ENCODE measurements at places on chromosomes 3 and 15. TPM values are rescaled to one million over a fixed set of nuclear protein-coding genes. Genes with fewer than 3 reads are reported as not detected.
A peak's percentile ranks its signal among the peaks of the same experiment; 100 is the strongest.

DNA sequence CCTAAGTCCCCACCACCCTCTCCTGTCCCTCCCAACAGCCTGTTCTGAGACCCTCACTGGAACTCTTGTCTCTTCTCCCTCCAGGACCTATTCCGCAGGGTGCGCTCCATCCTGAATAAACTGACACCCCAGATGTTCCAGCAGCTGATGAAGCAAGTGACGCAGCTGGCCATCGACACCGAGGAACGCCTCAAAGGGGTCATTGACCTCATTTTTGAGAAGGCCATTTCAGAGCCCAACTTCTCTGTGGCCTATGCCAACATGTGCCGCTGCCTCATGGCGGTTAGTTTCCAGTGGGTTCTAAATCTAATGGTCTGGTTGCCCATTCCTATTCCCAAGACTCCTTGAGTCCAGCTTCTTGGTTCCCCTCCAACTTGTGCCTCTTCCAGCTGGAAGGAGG, 9.3 kb downstream of the EIF4G1 start:
- DNase-seq = no peak

GRCh38 chr3:143203848-143204247, 84.3 kb downstream of the CHST2 start:
- no peak for DNase-seq

DNA sequence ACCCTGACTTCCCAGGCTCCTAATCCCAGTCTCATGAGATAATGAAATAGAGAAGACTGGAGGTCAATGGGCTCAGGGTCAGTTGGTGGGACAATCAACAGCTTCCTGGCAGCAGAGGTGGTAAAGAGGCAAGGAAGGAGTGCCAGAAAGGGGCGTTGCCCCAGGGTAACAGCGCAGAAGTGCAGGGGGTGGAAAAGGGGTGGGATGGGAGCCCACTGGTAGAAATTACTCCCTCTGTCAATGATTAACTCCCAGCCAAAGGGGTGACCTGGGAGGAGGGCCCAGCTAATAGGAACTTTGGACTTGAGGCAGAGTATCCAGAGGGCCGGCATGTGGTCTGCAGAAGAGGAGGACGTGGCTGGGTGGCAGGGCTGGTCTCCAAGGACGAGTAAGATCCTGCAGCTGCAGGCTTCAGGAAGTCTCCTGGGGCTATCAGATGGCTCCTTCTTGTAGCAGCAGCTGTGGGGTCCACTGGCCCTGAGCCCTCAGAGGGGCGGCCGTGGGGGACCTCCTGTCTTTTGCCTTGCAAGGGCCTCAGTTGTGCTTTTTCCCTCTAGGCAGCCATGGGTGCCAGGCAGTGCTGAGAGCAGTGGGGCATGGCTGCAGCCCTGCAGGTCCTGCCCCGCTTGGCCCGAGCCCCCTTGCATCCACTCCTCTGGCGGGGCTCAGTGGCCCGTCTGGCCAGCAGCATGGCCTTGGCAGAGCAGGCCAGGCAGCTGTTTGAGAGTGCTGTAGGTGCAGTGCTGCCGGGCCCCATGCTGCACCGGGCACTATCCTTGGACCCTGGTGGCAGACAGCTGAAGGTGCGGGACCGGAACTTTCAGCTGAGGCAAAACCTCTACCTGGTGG, 2.3 kb downstream of the GLYCTK start:
- no peak for DNase-seq

DNA sequence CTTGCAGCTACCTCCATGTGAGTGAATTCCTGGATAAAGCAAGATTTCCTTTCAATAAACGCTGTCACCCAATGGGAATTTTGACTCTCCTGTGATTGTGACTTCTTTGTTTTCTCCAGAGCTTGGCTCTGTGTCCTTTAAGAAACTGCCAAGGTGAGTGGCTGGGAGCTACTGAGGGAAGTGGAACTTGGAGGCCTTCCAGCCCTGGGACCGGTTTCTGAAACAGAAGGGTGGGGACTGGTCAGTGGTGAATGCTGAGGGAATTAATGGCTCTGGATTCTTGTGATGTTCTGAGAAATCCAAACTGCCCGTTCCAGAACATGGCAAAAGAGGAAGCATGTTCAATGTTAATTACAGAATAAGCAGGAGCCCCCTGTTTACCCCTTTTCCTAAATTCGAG, 41.1 kb upstream of the MYZAP start:
- DNase-seq = no peak

- DNase-seq = no peak
Measured at GRCh38 chr3:107931326-107931725, 159.5 kb downstream of the CD47 start.

Gene AGTR1
- 7.1 TPM for total RNA-seq

DNA sequence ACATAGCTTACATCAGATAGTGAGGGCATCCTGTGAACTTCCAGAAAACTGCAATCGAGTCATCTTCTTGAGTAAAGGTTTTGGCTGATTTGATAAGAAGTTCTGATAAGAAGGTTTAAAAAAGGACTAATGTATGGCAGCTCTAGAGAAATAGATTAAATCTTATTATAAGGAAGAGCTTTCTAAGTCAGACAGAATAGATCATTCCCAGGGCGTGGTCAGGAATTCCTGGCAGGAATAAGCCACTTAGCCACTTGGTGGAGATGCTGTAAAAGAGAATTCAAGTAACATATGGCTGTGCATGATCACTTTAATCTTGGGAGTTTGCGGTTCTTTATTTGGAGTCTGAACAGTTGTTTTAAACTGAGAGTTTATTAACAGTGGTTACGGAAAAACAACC, 17.4 kb downstream of the PGBD4 start:
- no peak for DNase-seq

GRCh38 chr3:122758877-122759560, 34.6 kb downstream of the HSPBAP1 start:
- DNase-seq = no peak

DNA sequence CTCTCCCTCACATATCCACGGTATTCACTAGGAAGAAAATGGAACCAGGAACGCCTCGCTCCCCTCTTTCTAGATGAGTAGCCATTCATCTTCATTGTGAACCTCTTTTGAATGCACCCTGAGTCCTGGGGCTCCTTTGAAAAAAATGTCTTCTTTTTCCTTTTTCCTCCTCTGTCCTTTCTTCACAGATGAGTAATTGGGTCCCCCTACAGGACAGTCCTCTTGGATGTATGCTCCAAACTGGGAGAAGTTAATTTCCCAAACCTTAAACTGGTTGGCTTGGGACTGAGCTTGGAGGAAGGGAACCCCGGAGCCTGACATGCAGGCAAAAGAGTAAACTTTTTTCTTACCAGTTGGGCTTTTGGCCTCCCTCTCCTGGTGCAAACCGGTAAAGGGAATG, 108.8 kb downstream of the DPH6 start:
- no peak for DNase-seq

Gene ST3GAL6
- 19.8 TPM for total RNA-seq

DNA sequence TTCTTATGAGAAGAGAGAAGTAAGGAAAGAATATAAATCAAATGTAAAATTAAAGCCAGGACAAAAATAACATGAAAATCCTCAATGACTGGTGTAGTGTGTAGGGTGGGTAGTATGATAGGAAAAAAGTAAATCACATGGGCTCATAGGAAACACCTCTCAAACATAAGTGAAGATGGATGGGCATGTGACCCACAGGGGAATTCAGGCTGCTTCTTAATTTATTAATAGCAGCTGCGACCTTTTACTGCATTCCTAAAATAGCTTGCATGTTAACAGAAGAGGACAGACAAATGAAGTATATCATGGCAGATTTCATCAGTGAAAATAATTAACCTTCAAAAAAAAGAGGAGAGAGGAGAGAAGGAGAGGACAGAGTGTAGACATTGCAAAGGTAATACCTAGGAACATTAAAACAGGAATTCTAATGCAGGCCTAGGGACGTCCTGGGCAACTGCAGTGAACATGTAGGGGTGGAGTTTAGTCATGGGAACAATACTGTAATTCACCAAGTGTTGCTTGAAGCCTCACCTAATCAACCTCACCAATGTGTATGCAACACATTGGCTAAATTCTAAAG, 132.9 kb downstream of the KCNMB2 start:
- DNase-seq = no peak

Gene RTP3
- not detected for total RNA-seq

Gene ZBBX
- total RNA-seq = 8.9 TPM

Gene FBXO40
- total RNA-seq = not detected

GRCh38 chr3:17941766-17942165, 199.3 kb upstream of the TBC1D5 start:
- no peak for DNase-seq

DNA sequence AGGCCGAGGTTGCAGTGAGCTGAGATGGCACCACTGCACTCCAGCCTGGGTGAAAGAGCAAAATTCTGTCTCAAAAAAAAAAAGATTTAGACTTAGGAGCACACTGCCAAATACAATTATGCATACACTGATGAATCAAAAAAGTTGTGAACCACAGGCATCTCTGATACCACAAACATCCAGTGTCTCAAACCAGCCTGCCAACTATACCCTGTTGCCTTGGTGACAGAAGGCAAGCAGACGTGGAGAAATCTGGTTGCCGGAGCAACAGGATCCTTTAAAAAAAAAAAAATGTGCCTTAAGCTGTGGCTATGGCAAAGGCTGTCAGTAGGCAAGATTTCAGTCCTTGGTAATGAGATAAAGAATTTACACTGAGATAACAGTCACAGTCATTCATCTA, 202.3 kb downstream of the NEK10 start:
- DNase-seq = peak; percentile 1

- DNase-seq = no peak
Measured at GRCh38 chr3:102057781-102058421, 208.6 kb downstream of the NFKBIZ start.

- DNase-seq = no peak
Measured at GRCh38 chr3:41334426-41334825, 135.1 kb downstream of the CTNNB1 start.

- no peak for DNase-seq
Measured at GRCh38 chr3:40869013-40869412, 330.3 kb upstream of the CTNNB1 start.

DNA sequence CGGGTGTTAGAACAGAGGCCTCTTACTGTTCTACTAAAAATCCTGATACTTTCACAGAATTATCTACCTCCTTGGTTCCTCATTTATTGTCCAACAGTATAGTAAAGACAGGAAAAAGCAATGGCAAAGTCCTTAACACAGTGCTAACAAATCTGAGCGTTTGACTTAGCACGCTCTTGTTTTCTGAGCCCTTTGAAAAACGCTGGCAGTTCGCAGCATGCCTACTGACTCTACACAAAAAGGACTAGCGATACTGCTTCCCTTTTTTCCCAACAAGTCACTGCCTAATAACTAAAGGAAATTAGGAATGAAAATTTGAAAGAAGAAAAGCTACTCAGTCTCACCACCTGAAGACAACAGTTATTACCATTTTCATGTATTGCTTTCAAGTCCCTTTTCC, 34.8 kb upstream of the CEMIP start:
- no peak for DNase-seq

DNA sequence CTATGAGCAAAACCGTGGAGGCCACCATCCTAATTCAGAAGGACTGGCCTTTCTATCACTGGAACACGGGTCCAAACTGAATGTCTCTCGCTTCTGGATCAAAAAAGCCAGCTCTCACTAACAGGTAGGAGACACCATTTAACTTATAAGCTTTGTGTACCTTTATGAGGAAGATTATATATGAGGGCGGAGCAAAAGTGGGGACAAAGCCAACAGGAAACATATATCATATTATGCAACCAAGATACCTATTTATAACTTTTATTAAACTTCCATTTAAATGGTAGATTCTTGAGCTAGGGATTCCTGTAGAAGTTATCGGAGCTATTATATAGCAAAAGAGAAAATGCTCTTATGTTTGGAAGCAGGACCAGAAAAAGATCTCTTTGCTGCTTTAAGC, 78.4 kb downstream of the IGF2BP2 start:
- DNase-seq = no peak

Gene SLC22A14
- total RNA-seq = 0.82 TPM

Gene ATP13A5
- total RNA-seq = 0.27 TPM

Gene CORO2B
- 30.2 TPM for total RNA-seq

Gene SERPINI2
- total RNA-seq = 10.1 TPM

- DNase-seq = no peak
Measured at GRCh38 chr3:72338942-72339669, 509.1 kb downstream of the SHQ1 start.

Gene SETD2
- total RNA-seq = 74.7 TPM

Gene ADAMTS9
- 31.1 TPM for total RNA-seq

Gene PXYLP1
- total RNA-seq = 47.0 TPM

- no peak for DNase-seq
Measured at GRCh38 chr3:63968612-63969350, 54.5 kb downstream of the PSMD6 start.

Data from cerebellum (tissue), 4 donors.